A673 (cell line): ENCODE measurements at places on chromosomes 4 and X. TPM values are rescaled to one million over a fixed set of nuclear protein-coding genes. Genes with fewer than 3 reads are reported as not detected.
A peak's percentile ranks its signal among the peaks of the same experiment; 100 is the strongest.

DNA sequence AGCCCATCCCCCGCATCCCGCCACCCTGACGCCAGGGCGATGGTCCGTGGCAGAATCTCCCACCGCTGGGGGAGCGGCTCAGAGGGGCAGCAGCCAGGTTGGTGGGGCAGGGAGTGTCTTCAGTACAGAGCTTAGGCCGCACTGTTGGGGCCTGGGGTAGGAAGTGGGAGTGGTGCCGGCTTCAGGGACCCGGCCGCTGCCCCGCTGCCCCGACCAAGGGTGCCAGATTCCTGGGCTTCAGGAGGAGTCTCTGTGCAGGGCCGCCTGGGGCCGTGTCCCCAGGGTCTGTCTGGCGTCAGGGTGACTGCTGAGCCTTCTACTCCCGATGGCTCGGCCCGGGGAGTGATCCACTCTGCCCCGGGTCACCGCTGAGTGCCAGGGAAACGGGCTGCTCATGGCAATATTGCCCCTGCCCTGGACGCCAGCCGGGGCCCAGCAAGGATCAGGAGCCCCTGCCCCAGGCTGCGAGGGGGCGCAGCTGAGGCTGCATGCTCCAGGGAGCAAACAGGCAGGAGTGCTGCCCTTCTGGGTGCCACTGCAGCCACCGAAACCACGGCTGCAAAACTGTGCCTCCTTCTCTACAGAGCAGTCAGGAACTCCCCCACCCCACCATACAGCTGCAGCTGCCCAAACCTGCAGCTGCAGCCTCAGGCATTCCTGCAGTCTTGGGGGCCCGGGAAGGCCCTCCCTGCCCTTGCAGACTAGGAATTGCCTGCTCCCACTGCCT lies 1206.1 kb downstream of the ARAP2 start:
- no peak for DNase-seq

- DNase-seq, result no peak
These were observed 52.4 kb upstream of the PRDM8 start for GRCh38 chr4:80144676-80145470.

- no peak for DNase-seq
These were observed 109.8 kb downstream of the MAPK10 start for GRCh38 chr4:86250006-86250405.

- no peak for DNase-seq
These were observed 112.6 kb upstream of the TMEM164 start for GRCh38 chrX:109890300-109890699.

GRCh38 chrX:109966246-109966645 lies 36.7 kb upstream of the TMEM164 start:
- no peak for DNase-seq

DNA sequence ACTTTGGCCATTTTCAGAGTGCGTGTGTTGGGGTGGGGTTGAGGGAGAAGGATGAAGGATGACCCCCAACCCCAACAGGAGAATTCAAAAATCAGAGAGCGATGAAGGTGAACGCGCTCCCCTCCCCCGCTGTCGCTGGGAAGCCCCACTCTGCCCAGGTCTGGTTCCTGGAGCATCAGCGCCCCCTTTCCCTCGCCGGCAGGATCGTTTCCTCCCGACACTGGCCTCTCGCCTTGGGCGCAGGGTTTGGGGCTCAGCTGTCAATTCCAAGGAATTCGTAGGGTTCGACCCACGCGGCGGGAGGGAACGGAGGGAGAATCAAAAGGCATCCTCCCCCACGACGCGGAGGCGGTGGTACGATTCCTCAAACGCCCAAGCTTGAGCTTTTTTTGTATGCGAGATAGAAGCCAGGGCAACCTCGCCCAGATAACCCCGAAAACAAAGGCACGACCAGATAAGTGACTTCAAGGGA lies 1.0 kb upstream of the PDGFRA start:
- peak; percentile 37 for DNase-seq

DNA sequence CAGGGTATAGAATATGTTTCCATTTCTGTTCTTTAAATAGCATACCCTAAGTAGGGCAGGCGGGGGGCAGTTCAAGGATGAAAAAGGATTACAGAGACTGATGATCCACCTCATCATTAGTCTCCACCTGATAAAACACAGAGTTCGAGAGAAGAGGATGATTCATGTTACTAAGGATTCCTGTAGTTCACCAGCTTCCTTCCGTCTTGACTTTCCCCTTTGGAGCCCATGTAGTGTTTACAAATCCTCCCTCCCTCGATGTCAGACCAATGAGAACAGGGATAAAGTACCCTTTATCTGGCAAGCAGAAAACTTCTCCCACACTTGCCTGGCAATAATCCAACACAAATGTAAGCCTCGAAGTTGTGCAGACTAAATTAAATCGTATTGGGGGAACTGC lies 526.3 kb upstream of the FAM241A start:
- DNase-seq, result peak; percentile 30

DNA sequence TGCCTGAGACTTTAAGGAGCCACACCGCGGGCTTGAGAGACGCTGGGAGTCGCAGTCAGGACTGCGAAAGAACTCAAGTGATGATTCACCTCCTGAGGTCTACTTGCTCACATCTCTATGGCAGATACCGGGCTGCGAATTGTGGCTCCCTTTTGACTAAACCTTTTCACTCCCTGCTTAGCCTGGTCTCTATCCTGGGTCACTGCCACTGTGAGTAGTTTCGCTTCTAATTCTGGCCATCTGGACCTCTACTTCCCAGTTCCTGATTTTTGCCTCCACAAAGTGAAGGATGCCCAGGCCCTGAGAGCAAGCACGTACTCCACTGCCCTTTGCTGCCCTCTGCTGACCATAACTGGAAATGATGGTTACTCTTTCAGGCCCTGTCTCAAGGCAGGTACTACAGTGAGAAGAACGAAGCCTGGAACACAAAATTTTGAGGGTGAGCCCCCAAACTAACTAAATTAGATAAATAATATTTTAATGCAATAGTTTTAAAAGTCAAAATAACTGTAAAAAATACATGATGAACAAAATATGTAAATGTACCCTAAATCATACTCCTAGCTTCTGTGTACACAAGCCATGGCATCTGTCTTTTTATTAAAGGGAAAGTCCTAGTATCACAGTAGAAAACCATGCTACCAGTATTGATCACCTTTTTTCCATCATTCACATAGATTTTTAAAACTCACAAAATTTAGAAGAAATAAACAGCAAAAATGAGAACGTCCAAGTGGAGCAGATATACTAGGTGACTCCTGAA lies 16.7 kb downstream of the MAD2L1 start:
- DNase-seq, result peak; percentile 80

DNA sequence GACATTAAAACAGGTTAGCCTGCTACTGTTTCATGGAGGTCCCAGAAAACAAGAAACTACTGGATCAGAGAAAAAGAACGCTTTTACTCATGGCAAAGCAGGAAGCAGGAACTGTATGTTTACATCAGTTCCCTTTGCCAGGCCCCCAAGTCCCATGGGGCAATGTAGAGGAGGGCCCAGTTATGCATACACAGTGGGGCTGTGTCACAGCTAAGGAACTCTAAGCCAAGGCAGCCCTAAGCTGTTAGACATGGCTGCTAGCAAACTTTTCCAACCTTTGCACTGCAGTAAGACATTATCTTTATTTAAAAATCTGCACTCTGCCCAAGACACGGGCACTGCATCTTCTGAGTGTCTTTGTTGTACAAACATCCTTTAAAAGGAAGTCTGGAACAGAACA lies 975.8 kb downstream of the C4orf33 start:
- peak; percentile 25 for DNase-seq

DNA sequence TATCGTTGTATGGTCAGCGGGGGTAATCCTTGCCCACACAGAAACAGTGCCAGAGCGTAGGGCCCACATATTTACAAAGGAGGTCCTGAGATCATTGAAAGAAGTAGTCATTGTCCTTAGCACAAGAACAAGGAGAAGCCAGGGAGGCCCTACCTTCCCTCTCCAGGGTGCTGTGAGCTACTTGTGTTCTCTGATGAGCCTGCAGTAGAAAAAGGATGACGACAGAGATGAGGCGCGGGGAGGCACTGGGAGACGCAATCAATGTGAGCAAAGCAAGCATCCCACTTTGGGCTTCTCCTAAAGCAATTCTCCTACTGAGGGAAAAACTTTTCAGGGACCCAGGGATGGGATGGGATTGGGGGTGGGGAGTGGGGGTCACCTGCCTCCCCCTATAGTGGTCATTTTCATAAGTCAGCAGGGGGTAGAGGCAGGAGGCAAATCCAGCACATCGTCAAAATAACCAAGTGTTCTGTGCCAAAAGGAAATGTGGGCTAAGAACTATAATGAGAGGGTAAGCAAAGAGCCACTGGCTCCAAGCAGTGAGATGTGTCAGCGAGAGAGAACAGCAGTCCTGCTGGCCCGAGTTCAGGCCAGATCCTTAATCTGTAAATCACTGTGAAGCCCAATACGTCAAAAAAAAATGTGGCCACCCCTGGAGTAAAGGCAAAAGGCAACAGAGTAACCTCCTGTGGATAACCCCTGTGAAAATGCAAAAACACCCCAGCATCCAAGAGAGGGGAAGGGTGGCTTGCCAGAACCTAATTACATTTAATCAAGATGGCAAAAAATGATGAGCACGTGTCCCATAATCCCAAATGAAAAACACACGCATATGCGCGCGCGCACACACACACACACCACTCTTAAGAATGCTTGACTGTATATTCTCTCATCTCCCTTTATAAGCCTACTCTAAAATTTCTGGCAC lies 136.6 kb upstream of the HHIP start:
- DNase-seq, result no peak

DNA sequence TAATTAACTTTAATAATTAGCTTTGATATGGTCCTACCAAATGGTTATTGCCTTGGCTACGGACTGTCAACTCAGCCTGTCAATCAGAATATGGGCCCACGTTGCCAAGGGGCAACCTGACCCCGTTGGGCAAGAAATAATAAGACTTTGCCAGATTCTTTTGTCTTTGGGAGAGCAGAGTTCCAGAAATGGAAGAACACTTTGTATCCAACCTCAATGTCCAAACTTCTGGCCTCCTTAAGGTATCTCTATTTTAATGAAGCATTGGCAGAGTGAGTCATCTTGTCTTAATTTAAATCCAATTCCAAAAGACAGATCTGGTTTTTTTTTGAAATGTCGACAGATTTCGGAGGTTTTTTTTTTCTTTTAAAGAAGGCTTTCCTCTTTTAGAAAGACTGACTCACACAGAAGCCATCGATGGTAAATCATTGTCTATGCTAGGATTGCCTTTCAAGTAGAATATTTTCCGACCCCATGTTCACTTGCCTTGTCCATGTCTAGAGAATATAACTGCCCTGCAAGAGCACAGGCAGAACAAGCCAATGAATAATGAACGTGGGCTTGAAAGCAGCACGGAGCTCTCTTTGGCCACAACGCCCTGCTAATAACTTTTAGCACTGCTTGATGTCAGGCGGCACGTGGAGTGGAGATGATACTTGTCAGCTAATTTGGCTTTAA lies 190.3 kb upstream of the GATB start:
- DNase-seq, result no peak

GRCh38 chrX:129723511-129723910 lies 15.3 kb upstream of the XPNPEP2 start:
- no peak for DNase-seq

DNA sequence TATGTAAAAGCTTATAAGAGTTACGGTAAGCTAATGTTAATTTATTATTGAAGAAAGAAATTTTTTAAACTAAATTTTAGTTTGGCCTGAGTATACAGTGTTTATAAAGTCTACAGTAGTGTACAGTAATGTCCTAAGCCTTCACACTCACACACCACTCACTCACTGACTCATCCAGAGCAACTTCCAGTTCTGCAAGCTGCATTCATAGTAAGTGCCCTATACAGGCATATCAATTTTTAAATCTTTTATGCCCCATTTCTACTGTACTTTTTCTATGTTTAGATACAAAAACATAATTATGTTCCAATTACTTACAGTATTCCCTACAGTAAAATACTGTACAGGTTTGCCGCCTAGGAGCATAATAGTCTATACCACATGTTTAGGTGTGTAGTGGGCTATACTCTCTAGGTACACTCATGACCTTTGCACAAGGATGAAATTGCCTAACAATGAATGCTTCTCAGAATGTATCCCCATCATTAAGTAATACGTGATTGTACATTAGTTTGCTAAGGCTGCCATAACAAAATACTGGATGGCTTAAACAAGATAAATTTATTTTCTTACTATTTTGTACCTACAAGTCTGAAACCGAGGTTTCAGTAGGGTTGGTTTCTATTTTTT lies 333.8 kb upstream of the PCDH7 start:
- no peak for DNase-seq

DNA sequence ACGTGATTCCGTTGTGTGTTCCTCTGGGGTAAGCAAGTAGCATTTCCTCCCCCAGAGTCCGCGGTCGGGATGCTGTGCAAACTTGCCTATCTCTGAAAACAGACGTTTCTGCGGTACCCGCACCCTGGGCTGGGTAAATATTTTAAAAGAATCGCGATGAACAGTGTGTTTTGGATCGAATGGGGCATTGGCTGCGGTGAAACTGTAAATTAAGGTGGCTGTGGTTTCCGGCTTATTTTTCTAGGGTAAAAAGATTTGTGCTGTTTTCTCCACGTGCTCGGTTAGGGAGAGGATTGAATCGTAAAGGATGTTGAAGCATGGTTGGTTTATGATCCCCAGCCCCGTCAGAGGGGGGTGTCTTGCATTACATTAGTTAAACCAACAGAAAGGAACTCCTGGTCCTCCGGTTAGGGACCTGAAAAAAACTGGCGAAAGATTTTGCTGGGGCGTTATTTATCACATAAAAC lies 1.2 kb downstream of the HHIP start:
- peak; percentile 15 for DNase-seq

GRCh38 chrX:103742339-103742738 lies 31.6 kb downstream of the TMEM31 start:
- DNase-seq, result no peak

DNA sequence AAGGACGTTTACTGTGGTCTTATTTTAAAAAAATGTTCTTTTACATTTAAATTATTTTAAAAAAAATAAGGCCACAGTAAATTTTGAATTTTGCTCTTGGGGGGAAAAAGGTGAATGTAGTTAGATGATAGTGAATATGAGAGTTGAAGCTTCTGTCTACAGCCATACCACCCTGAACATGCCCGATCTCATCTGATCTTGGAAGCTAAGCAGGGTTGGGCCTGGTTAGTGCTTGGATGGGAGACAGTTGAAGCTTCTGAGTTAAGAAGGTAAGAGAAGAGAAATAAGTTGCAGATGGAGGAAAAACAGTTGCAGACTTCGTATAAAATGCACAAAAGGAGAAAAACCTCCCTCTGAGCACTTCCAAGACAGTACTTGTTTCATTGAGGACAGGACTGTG lies 115.6 kb upstream of the NR3C2 start:
- no peak for DNase-seq

DNA sequence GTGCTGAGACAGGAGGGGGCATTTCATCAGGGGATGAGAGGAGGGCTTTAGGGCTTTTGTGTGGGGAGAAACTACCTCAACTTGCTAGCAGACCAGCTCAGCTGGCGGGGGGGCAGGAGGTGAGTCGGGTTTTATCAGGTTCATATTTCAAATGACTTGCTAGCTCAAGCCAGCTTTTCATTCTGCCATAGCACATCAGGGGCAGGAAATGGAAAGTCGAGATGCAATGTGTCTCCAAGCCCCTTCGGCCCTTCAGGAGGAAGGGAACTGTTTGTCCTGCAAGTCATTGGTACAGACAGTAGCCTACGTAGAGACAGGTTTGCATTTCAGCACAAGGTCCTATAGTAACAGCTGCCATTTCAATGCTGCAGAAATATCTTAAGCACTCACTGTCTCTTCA lies 194.1 kb downstream of the PTTG2 start:
- no peak for DNase-seq

- DNase-seq, result no peak
These were observed 132.2 kb downstream of the IDS start for GRCh38 chrX:149372866-149373265.

IL13RA2 gene
- total RNA-seq, result 0.28 TPM in 1 of 2 replicates, not detected in the other

GYPE gene
- total RNA-seq, result 1.2 and 1.5 TPM in 2 replicates
